Right renal cortex interstitium (tissue), 3 donors: ENCODE measurements at places on chromosomes 1 and 21. TPM values are rescaled to one million over a fixed set of nuclear protein-coding genes. Genes with fewer than 3 reads are reported as not detected.

GRCh38 chr1:94707321-94708298 lies 112.5 kb upstream of the SLC44A3 start:
- no peak for DNase-seq

DNA sequence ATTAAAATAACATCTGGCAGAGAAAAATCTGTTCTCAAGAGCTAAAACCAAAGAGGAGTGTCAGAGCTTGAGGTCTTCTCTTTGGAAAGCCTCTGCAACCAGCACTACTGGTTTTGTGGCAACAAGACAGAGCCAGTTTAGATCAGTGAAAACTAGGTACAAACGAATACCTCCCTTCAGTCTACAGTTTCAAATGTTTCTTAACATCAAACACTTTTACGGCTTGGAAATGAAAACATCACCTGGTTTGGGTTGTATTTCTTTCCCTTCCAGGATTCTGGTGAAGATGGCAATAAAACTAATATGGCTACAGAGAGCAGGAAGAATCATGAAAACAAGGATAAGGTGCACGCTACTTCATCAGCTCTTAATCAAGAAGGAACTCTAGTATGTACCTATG lies 339.4 kb upstream of the ESRRG start:
- DNase-seq: no peak

GRCh38 chr1:154657556-154657955 lies 49.6 kb upstream of the ADAR start:
- DNase-seq: no peak

- no peak for DNase-seq
Observed at GRCh38 chr21:33799378-33800090, 116.1 kb downstream of the ATP5PO start.

GRCh38 chr1:58941471-58942289 lies 157.8 kb upstream of the JUN start:
- DNase-seq: no peak

GRCh38 chr1:27253596-27253995 lies 19.2 kb downstream of the WDTC1 start:
- no peak for DNase-seq

GRCh38 chr1:221093903-221094791 lies 214.9 kb downstream of the HLX start:
- no peak for DNase-seq

DNA sequence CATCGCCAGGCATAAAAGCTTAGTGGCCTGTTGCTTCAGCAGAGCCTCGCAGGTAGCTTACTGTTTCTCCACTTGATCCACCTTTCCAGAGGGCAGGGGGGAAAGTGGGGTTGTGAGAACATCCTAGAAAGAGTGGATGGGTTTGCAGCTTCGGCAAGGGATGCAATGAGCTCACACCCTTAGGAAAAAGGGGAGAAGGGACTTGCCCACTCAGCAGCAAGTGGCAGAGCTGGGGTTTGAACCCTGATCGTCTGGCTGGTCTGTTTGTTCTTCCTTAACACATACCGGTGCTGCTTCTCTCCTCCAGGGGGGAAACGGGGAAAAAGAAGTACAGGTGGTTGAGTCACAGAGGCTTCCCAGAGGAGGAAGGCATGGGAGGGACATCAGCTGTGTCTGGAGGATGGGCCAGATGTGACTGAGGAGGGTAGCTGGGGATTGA lies 1.0 kb downstream of the TMEM201 start:
- no peak for DNase-seq

DNA sequence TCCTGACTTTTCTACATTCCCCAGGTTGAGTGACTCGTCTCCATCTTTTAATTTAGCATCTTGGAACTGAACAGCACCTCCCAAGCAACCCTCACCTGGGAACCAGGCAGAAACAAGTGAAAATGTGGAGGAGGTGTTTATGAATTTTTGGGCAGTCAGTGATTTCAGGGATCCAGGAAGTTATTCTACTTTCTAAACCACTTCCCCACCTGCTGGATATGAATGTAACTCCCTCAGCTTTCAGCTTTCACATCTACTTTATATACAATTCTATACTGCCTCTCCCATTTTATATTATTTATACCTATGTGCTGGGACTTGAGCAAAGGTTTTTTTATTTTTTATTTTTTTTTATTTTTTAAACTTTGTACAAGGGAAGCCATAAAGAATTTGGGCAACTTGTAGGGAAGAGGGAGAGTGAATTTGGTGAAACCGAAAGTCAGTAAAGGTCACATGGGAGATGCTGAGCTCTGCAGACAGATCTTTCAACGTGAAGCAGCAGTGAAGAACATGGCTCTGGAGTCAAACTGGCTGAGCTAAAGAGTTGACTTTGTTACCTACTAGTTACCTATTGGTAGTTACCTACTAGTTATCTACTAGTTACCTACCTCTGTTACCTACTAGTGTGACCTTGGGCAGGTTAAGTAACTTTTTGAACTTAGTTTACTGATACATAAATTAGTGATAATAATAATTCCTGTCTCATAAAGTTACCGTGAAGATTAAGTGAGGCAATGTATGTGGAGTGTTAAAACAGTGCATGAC lies 45.5 kb downstream of the DDR2 start:
- no peak for DNase-seq

- no peak for DNase-seq
Observed at GRCh38 chr1:11748294-11749202, 12.6 kb downstream of the AGTRAP start.

GRCh38 chr1:6365047-6365446 lies 28.5 kb downstream of the ACOT7 start:
- DNase-seq: no peak

GRCh38 chr1:205688171-205689080 lies 8.1 kb upstream of the SLC45A3 start:
- no peak for DNase-seq

- no peak for DNase-seq
Observed at GRCh38 chr1:234604495-234605398, 5.2 kb downstream of the IRF2BP2 start.

DNA sequence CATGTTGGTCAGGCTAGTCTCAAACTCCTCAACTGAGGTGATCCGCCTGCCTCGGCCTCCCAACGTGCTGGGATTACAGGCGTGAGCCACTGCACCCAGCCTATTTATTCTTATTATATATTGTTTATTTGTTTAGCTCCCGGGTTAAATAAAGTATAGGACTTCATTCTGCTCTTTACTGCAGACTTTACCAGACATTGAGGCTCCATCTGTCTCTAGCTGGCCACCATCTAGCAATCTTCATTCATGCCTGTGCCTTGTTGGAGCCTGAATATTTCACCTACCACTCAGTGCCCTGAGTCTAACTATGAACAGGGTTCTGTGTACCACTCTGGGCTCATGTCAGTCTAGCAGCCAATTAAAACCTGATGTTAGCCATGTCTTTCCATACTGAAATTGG lies 2.1 kb upstream of the DDAH1 start:
- no peak for DNase-seq

GRCh38 chr1:164780863-164781262 lies 221.9 kb downstream of the PBX1 start:
- no peak for DNase-seq

GRCh38 chr1:86699186-86699585 lies 5.2 kb upstream of the SH3GLB1 start:
- DNase-seq: no peak

DNA sequence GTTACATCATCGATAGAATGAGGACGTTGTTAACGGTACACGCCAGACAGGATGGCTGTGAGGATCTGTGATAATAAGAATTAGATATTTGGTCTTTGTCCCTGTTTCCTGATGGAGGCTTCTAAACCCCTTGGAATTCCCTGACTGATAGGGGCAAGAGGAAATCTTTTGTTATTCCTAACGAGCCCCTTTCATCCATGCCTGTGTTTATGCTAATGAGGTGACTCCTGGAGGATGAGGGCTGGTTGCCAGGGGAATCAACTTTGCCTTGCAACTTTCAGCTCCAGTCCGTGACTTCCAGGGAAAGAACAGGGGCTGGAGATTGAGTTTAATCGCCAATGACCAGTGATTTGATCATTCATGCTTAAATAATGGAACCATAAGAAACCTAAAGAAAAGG lies 39.3 kb upstream of the NLRP3 start:
- DNase-seq: no peak

GRCh38 chr1:178151831-178152230 lies 57.9 kb downstream of the RASAL2 start:
- no peak for DNase-seq

- no peak for DNase-seq
Observed at GRCh38 chr1:14190508-14190907, 408.0 kb upstream of the KAZN start.

GRCh38 chr1:53546409-53547155 lies 87.4 kb downstream of the DMRTB1 start:
- DNase-seq: no peak

- DNase-seq: no peak
Observed at GRCh38 chr1:244150071-244150470, 99.0 kb downstream of the ZBTB18 start.

GRCh38 chr21:44691686-44692085 lies 5.3 kb upstream of the KRTAP10-12 start:
- DNase-seq: no peak

GRCh38 chr1:167955915-167956314 lies 19.0 kb upstream of the MPC2 start:
- no peak for DNase-seq

The KRTCAP2 gene
- 152 TPM for polyA plus RNA-seq

The MPL gene
- polyA plus RNA-seq: 0.50 TPM

The MYBPH gene
- polyA plus RNA-seq: 0.31 TPM

The SLC9C2 gene
- polyA plus RNA-seq: 0.31 TPM

The ST6GALNAC3 gene
- 103 TPM for polyA plus RNA-seq

The OLIG2 gene
- polyA plus RNA-seq: not detected

The EPHA2 gene
- 17.4 TPM for polyA plus RNA-seq

The LAPTM5 gene
- polyA plus RNA-seq: 16.5 TPM

The CNTN2 gene
- polyA plus RNA-seq: 0.39 TPM

The TRAPPC3 gene
- 59.4 TPM for polyA plus RNA-seq

The MFSD2A gene
- 2.2 TPM for polyA plus RNA-seq

The CREB3L4 gene
- polyA plus RNA-seq: 32.3 TPM

The CD5L gene
- polyA plus RNA-seq: not detected

The CFHR1 gene
- 0.22 TPM for polyA plus RNA-seq

The CLDN17 gene
- polyA plus RNA-seq: not detected

The ODF2L gene
- 45.8 TPM for polyA plus RNA-seq

The DUSP23 gene
- 22.8 TPM for polyA plus RNA-seq

The HPDL gene
- polyA plus RNA-seq: 3.2 TPM
